ENCODE measurements at places on chromosomes 2 and 18. TPM values are rescaled to one million over a fixed set of nuclear protein-coding genes. Genes with fewer than 3 reads are reported as not detected.

SAG gene
- total RNA-seq: not detected

CRYBA2 gene
- total RNA-seq: not detected

CDKL4 gene
- not detected for total RNA-seq

RAMP1 gene
- total RNA-seq: 13.5 TPM

TNFRSF11A gene
- 0.06 TPM for total RNA-seq

SPATA3 gene
- total RNA-seq: not detected

- peak; percentile 20 for DNase-seq
Observed at GRCh38 chr18:22552254-22552653, 134.5 kb upstream of the CTAGE1 start.

GRCh38 chr18:33873112-33873511 is 295.1 kb downstream of the ASXL3 start:
- DNase-seq: no peak

DNA sequence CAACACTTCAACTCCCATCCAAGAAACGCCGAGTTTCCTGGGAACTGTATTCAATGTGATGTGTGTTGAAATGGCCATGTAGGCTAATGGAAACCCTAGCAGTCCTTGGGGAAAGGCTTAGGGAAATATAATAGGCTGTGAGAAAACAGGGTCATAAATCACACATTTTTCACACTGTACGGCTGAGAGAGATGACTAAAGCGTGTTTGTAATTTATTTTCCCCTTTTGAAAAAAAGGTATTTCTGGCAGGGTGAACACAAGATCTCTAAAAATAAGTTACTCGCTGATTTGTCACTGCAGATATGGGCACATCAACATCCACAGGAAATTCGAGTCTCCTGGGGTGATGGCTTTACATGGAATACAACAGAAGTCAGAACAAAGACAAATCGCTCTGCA is 109.6 kb upstream of the ST6GAL2 start:
- no peak for DNase-seq

DNA sequence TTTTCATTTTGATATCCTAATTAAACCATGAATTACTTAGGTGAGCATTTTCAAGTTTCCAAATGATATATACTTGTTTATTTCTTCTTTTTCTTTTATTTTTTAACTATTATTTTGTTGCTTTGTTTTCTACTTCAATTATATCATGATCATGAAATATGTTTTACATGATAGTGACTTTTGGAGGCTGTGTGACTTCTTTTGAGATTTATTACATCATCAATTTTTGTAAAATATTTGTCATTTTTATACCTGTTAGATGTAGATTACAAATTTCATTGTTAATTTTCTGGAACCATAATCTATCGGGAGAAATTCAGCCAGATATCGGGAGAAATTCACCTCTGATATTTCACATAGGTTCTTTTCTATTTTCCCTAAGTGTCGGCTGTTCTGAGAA is 228.6 kb downstream of the RAD51AP2 start:
- no peak for DNase-seq

GRCh38 chr18:62663731-62664336 is 51.5 kb upstream of the PHLPP1 start:
- peak; percentile 84 for DNase-seq

- peak; percentile 35 for DNase-seq
Observed at GRCh38 chr2:38722271-38723061, 28.7 kb downstream of the SRSF7 start.

DNA sequence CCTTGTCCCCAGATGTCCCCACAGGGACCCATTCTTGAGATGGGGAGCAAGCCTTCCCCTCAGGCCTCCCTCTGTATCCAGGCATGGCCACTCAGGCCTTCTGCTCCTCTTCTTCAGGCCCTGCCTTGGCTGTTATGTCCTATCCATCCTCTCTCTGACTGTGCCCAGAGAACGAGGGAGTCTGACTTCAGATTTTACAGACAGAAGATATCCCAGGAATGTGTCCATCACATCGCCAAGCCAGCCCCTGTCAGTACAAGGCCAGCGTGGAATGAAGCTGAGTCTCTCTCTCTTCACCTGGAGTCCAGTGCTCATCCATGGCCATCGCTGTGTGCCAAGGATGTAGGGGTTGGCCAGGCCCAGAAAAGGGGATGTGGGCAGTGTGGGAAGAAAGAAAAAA is 57.6 kb downstream of the SDC1 start:
- no peak for DNase-seq

DNA sequence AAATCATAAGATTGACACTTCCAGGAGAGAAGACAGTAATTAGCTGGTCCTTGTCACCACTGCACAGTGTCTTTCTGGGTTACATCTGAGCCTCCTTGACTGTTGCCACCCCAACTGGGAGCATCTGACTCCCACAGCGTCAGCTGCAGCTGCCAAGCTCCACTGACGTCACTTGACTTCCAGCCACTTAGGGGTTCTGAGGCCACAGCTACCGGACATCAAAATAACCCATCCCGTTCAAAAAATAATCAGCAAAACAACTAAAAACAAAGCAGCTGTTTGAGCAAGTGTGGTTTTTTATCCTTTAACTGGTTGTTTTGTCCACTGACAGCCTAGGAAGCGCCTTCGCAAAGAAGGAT is 206.5 kb upstream of the AGAP1 start:
- peak; percentile 30 for DNase-seq

GRCh38 chr2:219404954-219405353 is 13.2 kb upstream of the DES start:
- DNase-seq: peak; percentile 81

DNA sequence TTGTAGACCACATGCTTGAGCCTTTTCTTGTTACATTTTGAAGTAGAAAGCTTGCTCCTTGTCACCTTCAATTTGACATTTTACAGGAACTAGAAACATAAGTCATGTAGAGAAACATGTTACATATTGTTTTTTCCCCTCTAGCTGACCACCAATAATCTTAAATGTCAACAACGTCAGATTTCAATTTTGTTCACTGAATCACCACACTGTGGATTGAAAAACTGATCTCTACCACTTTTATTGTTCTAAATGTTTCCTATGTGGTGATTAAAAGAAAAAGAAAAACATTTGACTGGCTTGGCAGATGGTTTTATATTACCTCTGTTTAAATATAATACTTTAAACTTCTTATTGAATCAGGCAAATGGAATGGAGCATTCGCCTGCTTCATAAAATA is 87.7 kb downstream of the DSEL start:
- peak; percentile 88 for DNase-seq

- no peak for DNase-seq
Observed at GRCh38 chr18:7562491-7562890, 4.6 kb upstream of the PTPRM start.

- no peak for DNase-seq
Observed at GRCh38 chr18:60755134-60755533, 382.6 kb upstream of the MC4R start.

DNA sequence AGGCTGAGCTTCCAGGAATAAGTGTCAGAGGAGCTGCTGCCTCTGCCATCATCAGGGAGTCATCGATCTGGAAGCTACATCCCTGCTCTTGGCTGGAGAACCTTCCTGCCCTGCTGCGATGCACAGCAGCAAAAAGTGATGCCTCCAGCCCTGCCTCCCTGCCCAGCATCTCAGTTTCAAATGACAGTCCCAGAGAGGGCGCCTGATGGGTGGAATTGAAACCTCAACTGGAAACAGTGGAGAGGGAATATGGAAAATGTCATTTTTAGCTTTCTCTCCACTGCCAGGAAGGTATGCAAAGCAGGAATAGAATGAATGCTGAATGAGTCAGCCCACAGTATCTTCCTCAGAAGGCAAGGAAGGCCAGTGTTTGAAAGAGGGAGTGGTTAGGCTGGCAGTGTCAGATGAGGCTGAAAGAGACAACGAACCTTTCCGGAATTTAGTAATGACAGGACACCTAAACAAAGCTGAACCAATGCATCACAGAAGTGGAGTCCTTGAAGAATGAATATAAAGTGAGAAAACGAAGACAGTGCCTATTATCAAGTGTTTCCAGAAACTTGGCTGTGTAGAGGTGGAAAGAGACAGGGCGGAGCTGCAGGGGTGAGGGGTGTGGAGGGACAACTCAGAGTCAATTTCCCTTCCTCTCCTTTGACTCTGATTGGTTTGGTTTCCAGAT is 153.9 kb upstream of the NDUFV2 start:
- DNase-seq: peak; percentile 90

- peak; percentile 18 for DNase-seq
Observed at GRCh38 chr2:171726847-171727450, 39.7 kb downstream of the DYNC1I2 start.

GRCh38 chr2:45353879-45354278 is 257.2 kb downstream of the SRBD1 start:
- DNase-seq: peak; percentile 99

DNA sequence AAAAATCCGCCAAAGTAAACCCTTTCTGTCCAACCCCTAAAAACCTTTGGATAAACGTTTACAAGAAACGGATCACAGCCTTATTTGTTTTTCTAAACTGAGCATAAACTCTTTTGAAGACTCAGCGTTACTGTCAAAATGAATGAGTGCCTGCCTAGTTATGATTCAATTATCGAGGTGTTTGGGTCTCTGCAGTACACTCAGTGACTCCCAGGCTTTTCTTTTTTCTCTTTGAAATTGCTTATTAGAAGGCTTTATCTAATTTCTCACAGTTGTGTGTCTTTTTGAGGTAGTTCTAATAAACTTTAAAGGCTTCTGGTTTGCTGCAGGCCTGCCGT is 663 bp downstream of the RHBDD1 start:
- no peak for DNase-seq

- DNase-seq: no peak
Observed at GRCh38 chr2:121186261-121186660, 98.7 kb downstream of the TFCP2L1 start.

- no peak for DNase-seq
Observed at GRCh38 chr2:162125138-162125537, 26.9 kb downstream of the GCG start.

DNA sequence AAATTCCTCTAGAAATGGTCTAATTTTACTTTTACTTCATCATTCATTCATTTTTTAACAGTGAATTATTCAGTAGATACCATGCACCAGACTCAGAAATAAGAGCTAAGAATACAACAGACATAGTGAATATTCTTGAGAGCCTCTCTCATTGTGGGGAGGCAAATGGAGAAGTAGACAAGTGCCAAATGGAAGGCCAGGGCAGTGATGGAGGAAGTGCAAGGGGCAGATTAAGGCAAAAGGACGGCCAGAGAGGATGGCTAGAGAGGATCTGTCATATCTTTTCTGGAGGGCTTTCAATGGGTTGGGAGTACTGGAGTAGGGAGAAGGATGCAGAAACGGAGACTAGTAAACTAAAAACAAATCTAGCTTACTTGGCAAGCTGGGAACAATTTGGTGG is 19.0 kb upstream of the RMDN2 start:
- no peak for DNase-seq

DNA sequence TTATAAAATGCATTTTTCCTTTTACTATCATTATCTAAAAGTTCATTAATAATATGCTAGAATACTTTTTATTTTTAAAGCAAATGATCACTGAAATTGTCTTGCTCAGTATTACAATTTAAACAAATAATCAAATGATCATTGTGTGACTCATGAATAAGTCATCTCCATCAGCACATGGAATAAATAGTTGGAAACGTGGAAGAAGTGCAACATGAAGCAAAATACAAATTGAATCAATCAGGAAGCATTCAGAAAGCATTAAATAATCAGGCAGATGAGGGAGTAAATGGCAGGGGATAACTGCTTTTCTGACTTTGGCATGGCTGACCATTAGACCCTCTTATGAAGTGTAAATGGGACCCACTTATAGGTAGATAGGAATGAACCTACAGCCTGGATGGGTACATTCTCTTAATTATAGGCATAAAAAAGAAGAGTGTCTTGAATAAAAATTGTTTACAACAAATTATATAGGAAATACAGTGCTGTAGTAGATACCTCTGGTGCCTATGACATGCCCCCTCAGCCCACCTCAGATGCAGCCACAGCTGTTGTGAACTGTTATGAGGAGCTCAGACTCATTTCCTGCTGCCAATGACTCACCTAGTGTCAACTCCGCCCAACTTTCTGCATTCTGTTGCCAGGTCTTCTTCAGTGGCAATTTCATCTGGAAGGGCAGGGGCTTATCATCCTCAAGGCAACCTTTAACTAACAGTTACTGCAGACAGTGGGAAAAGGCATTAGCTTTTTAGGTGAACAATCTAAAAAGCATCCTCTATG is 936.0 kb downstream of the TRIB2 start:
- peak; percentile 95 for DNase-seq

GRCh38 chr2:118089139-118089800 is 999 bp downstream of the INSIG2 start:
- peak; percentile 74 for DNase-seq

DNA sequence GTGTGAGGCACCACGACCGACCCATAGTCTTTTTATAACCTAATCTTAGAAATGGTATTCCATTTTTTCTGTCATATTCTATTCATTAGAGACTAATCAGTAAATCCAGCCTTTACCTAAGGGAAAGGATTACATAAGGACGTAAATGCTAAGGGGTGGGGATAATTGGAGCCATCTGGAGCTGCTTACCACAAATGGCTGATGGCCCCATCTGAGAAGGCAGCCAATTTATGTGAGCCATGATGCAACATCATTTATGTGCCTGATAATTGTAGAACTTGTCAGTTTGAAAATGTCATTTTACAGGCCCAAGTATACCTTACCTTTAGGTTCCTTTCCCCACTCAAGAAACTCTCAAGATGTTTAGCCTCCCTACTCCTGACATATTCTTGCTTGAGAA is 44.0 kb downstream of the ARHGEF33 start:
- no peak for DNase-seq
